Stimulated activated CD8-positive, alpha-beta memory T cell treated with anti-CD3 and anti-CD28 coated beads, Interleukin-7, amount 100 ng/mL, for 4 hours (primary cell): ENCODE measurements at places on chromosomes 2 and 18.

GRCh38 chr2:23587341-23587880, 202.4 kb downstream of the KLHL29 start:
- no peak for DNase-seq

DNA sequence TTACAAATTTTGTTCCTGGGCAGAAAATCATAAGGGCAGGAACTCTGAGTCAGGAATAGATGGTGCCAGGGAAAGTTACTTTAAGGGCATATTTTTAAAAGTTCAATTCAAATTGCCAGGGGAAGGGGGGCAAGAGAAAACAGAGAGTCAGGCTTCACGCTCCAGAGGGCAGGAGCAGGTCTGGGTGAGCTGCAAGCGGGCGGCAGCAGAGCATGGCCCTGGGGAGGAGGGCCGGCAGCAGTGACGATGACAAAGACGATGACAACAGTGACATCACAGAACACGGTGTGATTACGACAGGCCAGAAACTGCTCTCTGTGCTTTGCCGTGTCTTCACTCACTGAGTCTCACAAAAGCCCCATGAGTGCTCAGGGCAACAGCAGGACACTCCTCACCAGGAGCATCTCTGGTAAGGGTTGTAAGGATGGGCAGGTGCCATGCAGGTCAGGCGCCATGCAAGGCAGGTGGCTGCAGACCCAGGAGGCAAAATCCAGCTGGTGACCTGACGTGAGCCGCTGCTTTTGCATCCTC, 23.3 kb downstream of the CHST10 start:
- no peak for DNase-seq

DNA sequence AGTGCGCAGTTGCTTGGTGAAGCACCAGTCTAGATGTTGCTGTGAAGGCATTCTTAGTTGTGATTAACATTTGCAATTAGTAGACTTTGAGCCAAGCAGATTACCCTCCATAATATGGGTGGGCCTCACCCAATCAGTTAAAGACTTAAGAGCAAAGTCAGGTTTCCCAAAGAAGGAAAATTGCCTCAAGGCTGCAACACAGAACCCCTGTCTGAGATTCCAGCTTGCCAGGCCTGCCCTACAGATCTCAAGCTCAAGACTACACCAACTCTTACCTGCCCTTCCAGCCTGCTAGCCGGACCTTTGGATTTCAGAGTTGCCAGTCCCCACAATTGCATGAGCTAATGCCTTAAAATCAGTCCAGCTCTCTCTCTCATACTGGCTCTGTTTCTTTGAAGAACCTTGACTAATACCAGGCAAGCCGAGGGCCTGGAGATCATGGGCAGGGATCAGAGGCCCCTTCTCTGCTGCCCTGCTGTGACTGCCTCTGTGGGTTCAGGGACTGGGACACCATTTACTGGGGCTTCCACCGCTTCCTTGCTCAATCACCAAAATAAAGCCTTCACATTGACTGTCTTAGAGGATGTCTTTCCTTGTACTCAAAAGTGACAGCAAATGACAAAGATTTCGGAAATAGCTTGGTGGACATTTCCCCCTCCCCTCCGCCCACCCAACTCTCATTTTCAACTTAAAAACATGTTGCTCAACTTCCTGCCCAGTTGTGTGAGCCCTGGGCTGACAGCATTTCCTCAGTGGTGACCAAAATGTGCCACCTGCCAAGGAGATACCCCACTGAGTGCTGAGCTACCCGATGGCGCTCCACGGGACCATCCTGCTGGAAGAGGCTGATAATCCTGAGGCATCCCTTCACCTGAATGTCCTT, 86.7 kb downstream of the GALNT14 start:
- no peak for DNase-seq

DNA sequence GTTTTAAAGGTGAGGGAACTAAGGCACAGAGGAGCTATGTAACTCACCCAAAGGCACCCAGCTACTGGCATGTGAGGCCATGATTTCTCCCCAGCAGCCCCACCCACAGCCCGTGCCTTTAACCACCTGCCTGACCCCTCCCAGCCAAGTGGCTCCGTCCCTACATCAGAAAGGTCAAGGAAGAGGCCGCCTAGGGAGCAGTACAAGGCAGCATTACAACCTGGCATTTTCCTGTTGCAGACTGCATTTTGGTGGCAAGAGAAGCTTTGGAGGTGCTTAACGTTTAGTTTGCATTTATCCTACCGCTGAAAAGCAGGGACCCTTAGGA, 17.5 kb downstream of the STEAP3 start:
- no peak for DNase-seq

- DNase-seq: no peak
Measured at GRCh38 chr2:110871637-110872036, 139.3 kb downstream of the ACOXL start.

DNA sequence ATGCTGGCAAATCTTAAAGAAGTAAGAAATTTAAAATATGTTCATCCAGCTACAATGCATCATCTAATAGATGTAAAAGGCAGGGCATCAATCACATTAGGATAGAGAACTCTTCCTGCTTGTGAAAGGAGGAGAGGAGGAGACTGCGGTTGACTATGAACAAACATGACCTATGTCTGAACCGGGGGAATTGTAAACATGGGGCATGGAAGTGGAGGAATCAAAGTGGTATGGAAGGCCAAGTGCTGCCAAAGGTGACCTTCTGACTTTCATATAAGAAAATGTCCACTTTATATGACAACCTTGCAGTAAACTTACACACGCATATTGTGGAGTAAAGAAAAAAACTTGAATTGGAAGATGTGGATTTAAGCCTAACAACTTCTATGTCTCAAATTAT, 20.0 kb upstream of the SLC8A1 start:
- no peak for DNase-seq

- DNase-seq: no peak
Measured at GRCh38 chr2:216774180-216774579, 78.8 kb upstream of the IGFBP5 start.

DNA sequence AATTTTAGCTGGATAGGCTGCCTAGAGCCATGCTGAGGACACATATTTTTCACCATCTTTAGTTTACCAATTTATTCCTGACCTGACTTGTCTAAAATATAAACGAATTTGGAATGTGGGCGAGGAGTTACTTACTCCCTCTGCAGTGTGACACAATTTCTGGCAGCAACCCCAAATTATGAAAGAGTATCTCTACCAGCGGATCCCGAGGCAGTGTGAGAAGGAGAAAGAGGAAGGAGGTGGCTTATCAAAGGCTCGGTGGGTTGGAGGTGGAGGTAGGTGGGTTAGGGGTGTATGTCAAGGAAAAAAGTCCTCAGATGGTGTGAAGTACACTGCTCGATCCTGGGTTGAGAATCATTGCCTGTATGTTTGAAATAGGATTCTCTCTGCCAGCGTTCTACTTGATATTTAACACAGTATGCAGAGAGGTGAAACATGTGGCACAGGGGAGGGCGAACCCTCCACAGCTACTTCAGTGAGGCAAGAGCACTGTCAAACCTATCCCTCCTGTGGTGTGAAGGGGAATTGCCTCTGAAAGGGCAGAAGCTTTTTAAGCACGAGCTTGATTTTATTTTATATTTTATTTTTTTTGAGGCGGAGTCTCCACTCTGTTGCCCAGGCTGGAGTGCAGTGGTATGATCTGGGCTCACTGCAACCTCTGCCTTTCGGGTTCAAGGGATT, 76.0 kb downstream of the RFTN2 start:
- DNase-seq: no peak

DNA sequence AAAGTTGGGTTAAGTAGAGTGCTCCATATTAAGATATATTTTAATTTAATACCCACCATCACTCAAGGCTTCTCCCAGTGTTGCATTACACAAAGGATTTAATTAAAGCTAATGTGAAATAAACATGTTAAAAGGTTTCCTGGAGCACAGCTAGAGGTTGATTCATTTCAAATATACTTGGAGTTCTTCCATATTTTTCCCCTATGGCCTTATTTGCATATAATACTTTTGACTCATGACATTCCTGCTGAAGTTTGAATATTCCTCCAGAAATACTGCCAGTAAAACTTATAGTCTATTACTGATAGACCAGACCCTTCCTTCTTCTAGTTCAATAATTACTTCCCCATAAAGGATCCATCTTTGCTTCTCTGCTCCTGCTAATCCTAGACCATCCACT, 227.5 kb downstream of the GULP1 start:
- no peak for DNase-seq

GRCh38 chr2:177746358-177746757, 326.2 kb downstream of the PDE11A start:
- no peak for DNase-seq
